ENCODE measurements at places on chromosomes 13 and 19. TPM values are rescaled to one million over a fixed set of nuclear protein-coding genes. Genes with fewer than 3 reads are reported as not detected.

Gene C19orf25
- 19.2 TPM for total RNA-seq

Gene LRRC25
- total RNA-seq: 2.2 TPM

Gene SERPINE3
- total RNA-seq: not detected

Gene ACP7
- total RNA-seq: not detected

Gene ZNF490
- total RNA-seq: 3.9 TPM

Gene OSCAR
- 0.91 TPM for total RNA-seq

DNA sequence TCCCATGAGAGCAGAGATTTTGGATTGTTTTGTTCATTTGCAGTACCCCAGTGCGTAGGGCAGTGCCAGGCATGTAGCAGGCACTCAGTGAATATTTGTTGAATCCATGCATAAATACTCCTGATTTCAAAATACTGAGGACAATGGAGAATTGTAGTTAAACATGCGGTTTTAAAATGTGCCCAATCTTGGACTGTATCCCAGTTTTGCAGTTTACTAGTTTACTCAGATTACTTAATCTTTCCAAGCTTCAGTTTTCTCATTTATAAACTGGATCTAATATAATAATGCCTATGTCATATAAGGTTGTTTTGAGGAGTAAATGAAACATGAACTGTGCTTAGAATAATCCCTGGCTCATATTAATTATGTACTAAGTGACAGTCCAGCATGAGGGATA lies 39.0 kb downstream of the RCBTB2 start:
- no peak for DNase-seq

DNA sequence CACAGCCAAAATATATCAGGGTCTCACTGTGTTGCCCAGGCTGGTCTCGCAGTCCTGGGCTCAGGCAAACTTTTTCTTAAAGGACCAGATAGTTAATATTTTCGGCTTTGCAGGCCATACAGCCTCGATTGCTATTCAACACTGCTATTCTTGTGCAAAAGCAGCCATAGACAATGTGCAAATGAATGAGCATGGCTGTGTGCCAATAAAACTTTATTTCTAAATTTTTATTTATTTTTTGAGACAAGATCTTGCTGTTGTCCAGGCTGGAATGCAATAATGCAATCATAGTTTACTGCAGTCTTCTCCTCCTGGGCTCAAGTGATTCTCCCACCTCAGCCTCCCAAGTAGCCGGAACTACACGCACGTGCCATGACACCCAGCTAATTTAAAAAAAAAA lies 8.2 kb upstream of the PGLS start:
- no peak for DNase-seq

GRCh38 chr13:78650717-78651083 lies 8.3 kb downstream of the OBI1 start:
- no peak for DNase-seq
